ENCODE measurements at places on chromosomes 5 and 9.

DNA sequence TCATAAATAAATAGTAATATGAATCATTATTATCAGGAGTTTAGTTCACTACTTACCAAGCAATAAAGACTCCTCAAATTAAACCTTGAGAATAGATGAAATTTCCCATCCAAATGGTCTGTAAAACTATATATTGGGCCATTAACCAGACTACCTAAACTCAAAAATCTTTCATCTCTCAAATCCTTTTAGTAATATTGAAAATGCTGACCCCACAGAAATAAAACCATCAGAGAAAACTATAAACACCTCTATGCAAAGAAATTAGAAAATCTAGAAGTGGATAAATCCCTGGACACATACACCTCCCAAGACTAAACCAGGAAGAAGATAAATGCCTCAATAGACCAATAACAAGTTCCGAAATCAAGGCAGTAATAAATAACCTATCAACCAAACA is 723.2 kb downstream of the TLE4 start:
- no peak for DNase-seq

- DNase-seq = peak; percentile 12
These were observed 457 bp upstream of the IDNK start for GRCh38 chr9:83622433-83622938.

DNA sequence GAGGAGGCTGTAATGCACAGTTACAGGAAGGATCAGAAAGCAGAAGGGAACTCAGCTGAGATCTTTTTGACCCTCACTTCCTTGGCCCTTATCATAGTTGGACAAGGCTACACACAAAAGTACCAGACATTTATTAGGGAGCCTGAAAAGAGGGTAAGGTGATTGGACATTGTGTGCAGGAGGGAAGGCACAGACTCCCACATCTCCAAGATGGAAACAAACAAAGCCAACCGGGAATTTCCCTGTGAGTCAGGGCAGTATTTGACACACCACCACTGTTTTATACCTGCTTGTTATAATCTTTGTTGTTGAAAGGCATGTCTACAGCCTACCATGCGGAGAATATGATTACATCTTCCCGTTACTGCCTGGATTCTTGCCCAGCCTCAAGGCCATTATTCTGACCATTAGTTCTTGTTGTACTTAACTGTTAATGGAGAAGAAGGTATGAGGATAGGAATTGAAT is 3.0 kb upstream of the CCNG1 start:
- no peak for DNase-seq

DNA sequence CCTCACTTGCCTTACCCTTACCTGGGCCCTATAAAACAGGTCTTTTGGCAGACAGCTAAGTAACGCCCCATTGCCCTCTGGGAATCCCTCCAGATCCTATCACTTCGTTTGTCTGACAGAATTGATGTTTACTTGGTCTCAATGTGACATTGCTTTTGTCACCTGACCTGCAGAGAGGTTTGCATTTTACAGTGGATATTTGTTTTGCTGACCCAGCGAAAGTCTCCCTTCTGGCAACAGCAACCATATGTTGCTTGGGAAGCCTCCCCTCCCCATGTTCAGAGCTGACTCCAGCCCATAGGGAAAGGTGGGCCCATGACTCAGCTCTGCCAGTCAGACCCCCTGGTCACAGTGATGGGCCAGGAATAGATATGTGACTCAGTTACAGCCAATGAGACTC is 54.0 kb upstream of the LARP1 start:
- no peak for DNase-seq

DNA sequence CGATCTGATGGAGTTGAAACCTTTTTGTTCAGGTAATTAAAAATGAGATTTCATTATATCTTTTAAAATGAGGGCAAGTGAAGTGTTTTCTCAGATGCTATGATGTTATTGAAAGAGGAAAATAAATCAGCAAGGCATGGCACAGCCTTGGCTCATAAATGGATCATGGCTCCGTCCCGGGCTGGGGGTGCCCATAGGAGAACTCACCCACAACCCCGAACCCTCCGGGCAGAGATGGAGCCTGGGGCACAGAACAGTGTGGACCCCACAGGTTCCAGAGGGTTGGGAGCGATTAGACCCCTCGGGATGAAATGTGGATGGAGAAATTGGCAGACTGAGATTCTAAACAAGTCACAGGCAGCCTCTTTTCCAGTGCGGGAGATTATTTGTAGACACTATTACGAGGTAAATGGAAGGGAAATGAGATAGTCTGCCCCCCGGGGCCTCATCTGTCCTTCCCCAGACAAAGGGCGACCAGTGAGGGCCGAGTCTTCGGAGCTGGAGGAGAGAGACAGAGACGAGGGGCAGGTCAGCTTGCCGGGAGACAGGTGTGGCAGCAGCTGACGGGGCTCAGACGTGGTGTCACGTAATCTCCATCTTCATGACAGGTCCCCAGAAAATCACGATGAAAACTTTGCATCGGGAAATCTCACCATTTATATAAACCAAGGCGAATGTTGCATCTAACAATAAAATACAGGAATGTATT is 33.7 kb downstream of the NDUFS6 start:
- no peak for DNase-seq

GRCh38 chr5:81165493-81166119 is 67.5 kb upstream of the CKMT2 start:
- peak; percentile 58 for DNase-seq

- no peak for DNase-seq
These were observed 75.7 kb upstream of the SH3GL2 start for GRCh38 chr9:17503196-17503595.

DNA sequence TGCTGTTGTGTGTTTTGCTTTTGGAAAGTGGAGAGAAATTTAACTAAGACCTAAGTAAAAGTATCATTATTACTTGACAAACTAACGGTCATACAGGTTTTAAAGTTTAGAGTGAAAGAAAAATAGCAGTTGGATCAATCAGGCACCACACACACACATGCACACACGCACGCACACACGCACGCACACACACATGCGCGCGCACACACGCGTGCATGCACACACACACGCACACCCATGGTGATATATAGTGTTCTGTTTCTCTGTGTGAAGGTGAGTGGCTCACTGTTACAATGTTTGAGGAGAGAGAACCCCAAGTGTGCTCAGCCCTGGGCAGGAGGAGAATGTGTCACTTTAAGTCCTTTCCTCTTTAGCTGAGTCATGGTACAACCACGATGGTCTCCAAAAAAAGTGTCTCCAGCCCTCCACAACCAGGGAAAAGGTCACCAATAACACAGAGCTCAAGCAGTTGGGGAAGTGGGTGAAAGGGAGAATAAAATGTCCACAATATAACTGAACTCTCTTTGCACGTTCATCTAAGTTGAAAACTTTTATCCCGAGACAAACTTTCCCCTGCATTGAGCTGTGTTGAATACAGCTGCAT is 3.2 kb downstream of the ZNF366 start:
- DNase-seq = peak; percentile 87

DNA sequence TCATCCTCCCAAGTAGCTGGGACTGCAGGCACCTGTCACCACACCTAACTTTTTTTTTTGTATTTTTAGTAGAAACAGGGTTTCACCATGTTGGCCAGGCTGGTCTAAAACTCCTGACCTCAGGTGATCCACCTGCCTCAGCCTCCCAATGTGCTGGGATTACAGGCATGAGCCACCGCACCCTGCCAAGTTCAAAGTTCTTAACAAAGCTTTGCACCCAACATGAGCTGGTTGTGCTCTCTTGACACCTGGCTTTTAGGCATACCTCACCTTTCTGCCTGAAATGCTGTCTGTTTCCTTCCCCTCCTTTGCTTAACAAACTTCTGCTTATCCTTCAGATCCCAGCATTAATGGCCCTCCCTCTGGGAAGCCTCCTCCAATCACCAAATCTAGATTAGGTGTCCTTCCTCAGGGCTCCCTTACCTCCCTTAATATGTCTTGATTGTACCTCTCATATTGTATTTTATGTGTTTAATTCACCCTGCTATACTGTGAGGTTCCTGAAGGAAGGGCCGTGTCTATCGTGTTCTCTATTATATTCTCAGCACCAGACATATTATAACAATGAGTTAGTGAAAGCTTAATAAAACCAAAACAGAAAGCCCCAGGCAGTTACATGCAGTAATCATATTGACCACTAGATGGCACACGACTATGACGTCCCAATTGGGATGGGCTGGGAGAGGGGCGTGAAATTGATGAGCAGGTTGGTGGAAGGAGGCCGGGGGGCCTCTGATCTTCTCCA is 62.9 kb upstream of the PPARGC1B start:
- peak; percentile 62 for DNase-seq

DNA sequence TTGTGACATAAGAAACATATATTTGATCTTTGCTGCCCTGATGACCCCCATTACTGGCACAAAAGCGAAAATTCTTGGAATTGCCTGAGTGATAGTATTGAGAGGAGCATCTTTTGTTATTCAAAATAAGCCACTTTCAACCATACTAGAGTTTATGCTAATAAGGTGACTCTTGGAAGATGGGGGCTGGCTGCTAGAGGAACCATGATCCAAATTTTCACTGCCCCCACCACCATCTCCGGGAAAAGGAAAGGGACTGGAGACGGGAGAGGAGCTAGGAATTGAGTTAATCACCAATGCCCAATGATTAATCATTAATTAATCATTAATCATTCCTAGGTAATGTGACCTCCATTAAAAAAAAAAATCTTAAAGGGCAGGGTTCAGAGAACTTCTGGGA is 25.6 kb downstream of the FBXW11 start:
- DNase-seq = no peak

DNA sequence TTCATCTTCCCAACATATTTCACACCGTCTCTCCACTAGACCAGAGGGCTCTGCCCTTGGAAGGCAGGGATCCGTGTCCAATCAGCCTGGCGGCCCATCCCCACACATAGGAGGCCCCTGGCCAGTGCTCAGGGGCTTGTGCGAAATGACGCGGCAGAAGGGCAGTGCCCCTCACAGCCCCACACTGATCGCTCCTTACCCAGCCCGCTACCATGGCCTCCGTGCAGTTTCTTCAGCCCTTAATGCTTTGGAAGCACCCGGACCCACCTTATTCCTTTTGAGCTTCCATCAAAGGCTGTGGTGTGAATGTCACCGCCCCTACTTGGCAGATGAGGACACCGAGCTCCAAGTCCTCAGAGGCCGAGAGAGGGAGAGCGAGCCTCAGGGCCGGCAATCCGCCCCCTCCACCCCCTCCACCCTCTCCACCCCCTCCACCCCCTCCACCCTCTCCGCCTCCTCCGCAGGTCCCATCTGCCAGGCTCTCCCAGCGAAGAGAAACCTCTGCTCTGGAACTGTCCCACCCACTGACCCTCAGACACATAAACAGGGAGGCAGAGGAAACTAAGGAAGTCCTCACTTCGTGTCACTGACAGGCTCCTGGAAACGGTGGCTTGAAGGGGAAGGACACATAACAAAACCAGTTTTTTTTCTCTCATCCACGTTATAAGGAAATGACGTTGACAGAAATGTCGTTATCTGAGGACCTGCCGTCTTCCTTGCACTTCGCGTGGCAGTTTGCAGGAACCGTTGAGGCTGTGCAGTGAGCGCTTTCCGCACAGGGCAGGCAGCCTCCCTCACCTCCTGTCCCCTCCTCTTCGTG is 13.9 kb downstream of the QSOX2 start:
- no peak for DNase-seq

DNA sequence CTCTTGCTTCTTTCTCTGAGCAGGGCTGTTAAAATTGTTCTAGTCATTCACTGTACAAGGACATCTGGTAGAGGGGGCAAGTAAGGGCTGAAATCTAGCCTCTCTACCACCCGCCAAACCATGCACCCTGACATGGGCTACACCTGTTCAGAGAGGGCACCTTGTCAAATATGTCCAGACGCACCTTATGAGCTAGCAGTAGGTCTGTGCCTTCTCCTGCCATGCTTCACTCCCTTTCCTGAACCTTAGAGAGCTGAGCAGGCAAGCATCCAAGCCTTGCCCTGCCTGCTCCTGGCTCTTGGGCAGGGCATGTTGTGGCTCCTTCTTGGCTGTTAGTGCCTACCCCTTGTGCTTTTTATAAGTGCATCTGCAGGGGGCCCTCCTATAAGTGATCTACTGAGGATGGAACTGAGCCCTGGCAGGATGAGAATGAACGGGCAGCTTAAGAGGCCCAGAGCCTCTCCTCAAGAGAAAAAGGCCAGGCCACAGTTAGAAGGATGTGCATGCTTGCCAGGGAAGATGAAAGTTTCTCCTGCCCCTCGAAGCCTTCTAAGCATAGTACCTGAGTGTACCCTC is 3.8 kb upstream of the NEUROG1 start:
- DNase-seq = no peak

GRCh38 chr9:6049798-6050197 is 34.4 kb upstream of the RANBP6 start:
- DNase-seq = peak; percentile 82

- DNase-seq = no peak
These were observed 76.8 kb downstream of the FCHO2 start for GRCh38 chr5:73032635-73033034.

- DNase-seq = no peak
These were observed 11.3 kb downstream of the TMEM250 start for GRCh38 chr9:136107155-136107952.

- no peak for DNase-seq
These were observed 4.8 kb upstream of the GPR150 start for GRCh38 chr5:95615164-95615467.

DNA sequence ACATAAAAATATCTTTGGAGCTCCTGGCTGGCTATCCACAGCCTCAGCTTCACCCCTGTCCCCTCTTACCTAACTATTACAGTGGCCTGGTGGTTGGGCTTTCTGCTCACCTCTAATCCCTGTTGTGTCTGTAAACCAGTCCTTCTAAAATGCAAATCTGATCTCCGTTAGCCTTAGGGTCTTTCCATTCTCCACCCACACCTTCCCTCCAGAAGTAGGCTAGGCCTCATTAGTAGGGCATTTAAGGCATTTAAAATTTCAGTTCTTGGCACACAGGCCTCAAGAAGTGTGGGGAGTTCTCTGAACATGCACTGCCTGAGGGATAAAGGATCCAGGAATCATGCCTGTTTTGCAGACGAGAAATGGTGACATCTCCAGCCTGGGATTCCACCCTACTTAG is 26.4 kb upstream of the STC2 start:
- DNase-seq = no peak

GRCh38 chr5:176413255-176413565 is 3.1 kb downstream of the CLTB start:
- DNase-seq = no peak

DNA sequence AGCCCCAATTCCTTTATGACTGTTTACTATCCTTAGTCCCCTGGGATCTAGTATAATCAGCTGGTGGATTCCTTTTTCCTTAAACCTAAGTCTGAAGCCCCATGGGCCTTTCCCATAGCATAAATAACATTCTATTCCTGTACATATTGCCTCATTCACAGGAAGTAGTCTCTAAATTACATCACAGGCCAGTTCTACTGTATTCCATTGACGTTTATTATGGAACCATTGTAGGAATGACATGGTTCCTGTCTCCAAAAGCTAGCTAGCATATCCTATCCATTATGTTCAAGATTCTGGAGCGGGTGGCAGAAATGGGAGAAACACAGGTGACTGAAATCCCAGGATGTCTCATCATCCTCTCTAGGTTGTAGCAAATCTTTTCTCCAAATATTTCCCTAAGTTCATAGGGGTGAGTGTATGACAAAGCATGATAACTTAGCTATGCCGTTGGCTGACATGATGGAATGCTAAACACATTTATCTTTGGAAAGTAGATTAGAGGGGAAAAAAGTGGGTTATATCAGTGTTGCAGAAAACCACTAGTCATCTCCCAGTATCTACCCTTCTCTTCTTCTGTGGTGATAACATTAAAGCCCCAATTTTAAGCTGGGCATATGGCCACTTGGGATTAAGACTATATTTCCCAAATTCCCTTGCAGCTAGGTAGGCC is 140.1 kb downstream of the FGF1 start:
- no peak for DNase-seq
